ENCODE measurements at places on chromosomes 1 and 21. TPM values are rescaled to one million over a fixed set of nuclear protein-coding genes. Genes with fewer than 3 reads are reported as not detected.

Gene CR2
- total RNA-seq = not detected

Gene BGLAP
- total RNA-seq = 2.9 TPM

Gene SLC16A4
- 18.5 TPM for total RNA-seq

Gene HSD3B1
- not detected for total RNA-seq

Gene RORC
- total RNA-seq = 0.24 TPM

GRCh38 chr1:82564333-82564732 is 763.6 kb downstream of the ADGRL2 start:
- no peak for DNase-seq

All from aorta (tissue), 5 donors.